Glutamatergic neuron (in vitro differentiated cells): ENCODE measurements at places on chromosomes 6 and 20.

DNA sequence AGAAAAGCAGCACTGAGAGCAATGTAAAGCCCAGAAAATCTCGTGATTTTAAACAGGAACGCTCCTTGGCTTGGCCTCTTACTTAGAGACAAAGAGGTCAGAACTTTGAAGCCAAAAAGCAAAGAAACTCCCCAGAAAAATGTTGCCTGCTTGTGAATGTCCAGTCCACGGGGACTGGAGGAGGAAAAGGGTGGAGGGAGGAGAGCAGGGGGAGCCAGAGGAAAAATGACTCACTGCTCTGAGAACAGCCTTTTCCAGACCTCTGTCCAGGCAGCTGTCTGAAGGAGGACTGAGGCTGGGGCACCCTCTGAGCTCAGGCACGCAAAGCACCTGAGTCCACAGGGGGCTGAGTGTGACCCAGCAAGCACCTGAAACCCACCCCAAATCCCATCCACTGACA is 64.7 kb downstream of the TRAM2 start:
- no peak for DNase-seq

GRCh38 chr20:33419140-33419974 is 18.0 kb upstream of the CDK5RAP1 start:
- DNase-seq = peak; percentile 31

DNA sequence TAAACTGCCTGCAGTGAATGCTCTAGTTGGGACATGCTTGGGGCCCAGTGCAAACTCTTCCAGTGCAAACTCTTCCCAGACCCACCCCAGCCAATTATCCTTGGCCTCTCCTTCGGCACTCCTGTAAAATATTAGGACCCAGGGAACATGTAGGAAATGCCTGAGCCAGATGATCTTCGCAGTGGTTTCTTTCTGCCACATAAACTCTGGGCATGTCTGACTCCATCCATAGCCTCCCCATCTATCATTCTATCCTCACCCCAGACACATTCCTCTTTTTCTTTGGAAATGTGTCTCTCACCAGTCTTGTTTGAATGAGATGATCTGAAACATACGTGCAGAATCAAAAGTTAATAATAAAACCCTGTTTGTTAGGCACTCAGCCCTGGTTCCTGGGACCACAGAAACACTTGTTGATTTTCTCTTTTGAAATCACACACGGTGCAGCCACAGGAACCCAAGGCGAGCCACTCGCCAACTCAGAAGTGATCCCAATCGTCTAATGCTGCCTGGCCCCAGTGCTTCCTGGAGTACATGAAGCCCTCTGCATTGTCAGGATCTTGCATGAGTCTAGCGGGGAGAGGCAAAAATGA is 108.9 kb upstream of the CST7 start:
- no peak for DNase-seq

GRCh38 chr6:6586671-6587526 is 1.6 kb upstream of the LY86 start:
- no peak for DNase-seq

DNA sequence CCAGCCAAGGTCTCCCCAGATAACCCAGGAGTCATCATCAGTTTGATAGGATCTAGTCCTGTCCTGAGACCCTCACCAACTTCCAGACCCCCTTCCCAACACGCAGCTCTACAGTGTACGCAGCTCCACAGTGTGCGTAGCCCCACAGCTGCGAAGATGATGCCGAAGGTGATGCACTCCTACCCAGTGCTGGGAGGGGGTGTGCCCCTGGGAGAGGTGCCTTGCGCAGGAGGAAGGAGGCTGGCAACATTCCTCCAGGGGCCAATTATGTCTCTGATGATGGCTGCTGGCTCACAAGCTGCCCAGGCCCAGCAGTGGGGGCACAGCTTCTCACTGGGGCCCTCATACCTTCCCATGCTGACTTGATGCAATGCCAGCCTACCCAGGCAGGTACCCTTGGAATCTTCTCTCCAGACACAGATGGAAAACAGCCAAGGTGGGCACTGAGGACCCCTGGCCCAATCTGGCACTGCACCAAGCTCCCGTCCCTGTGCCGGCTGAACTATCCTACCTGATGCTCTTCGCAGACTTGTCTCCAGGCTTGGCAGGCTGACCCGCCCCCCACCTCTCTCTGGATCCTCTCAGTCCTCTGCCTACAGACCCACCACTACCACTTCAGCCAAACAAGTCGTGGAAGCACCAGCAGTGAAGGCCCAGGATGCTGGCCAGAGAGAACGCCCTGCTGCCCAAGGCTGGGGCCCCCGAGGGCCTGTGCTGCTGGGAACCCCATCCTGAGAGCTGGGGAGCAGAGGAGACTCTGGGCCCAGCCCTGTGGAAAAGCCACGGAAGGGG is 1.4 kb downstream of the ZNF512B start:
- DNase-seq = peak; percentile 10

DNA sequence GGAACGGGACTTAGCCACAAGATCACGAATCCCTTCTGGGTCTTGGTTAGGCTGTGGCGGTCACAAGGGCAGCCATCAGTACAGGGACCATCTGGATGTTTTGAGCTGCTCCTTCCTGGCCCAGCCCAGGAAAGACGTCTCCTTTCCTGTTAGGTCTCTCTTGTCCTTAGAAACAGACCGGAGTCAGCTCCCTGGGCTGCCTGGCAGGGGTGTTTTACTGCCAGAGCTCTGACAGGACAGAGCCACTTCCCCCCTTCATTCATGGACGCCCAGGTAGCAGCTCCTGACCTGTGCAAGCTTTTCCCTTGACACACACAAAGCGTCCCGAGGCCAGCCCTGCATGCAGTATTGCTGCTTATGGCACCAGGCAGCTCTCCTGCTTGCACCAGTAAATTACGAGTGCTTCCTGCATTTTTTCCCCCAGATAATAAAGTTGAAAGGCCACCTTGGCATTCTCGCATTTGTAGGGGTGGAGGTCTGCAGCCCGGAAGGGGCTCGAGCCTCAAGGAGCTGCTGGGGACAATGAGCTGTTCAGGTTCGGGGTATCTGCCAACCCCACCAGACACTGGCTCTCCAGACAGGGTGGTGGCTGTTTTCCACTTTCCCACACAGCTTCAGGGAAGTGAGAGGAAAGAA is 87.4 kb downstream of the NOL4L start:
- DNase-seq = peak; percentile 43

GRCh38 chr20:58179083-58179431 is 49.4 kb downstream of the ANKRD60 start:
- DNase-seq = no peak

- DNase-seq = no peak
Measured at GRCh38 chr6:37092923-37093727, 76.8 kb upstream of the PIM1 start.

- no peak for DNase-seq
Measured at GRCh38 chr6:134245706-134246105, 72.2 kb downstream of the SGK1 start.

DNA sequence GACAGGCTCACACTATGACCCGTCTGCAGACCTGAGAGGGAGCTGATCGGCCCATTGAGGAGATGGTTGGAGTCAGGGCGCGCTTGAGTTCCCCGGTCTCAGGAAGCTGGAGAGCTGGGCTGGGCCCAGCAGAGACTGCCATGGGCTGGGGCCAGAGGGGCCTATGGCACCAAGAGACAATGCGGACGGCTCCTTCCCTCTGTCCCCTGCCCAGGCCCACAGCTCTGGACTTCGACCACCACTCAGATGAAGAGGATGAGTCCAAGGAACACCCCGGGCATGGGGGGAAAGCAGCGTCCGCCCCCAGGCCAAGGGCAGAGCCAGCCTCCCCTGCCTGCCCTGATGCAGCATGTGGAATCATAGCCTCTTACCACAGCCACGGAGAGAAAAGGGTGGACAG is 40.2 kb upstream of the PHACTR3 start:
- peak; percentile 19 for DNase-seq

DNA sequence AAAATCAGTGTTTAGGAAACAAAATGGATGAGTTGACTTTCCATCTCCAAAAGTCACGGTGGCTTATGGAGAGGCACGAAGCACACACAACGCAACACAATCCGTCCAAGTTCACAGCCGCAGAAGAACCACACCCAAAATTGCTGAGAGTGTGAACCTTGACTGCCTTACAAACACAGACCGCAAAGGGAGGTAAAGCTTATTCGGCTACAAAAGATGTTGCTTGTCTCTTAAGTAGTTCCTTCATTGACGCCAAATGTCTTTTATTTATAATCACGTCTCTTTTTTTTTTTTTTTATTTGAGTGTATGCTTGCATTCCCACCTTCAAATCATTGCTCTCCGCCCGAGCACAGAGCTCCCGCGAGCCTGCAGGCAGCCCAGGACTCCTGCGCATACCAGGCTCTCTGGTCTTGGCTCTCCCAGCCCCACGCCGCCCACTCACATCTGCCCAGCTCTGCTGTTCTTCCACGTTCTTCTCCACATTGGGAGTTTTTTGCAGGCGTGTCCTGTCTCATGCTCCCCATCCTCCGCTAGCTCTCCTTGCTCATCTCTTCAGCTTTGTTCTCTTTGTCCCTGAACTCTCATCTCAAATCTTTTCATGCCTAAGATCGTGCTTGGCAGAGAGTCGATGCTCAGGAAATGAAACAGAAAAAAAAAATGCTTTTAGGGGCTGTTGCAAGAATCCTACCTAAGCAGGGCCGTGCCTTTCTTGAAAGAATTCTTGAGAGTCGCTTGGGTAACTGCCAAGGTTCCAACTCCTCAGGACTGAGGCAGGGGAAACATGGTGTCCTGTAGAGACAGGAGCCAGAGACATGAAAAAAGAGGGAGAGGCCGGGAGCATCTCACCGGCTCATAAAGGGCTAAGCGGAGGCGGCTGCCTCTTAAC is 25.8 kb downstream of the LY86 start:
- no peak for DNase-seq

GRCh38 chr6:35786810-35787209 is 6.0 kb downstream of the CLPSL1 start:
- no peak for DNase-seq

DNA sequence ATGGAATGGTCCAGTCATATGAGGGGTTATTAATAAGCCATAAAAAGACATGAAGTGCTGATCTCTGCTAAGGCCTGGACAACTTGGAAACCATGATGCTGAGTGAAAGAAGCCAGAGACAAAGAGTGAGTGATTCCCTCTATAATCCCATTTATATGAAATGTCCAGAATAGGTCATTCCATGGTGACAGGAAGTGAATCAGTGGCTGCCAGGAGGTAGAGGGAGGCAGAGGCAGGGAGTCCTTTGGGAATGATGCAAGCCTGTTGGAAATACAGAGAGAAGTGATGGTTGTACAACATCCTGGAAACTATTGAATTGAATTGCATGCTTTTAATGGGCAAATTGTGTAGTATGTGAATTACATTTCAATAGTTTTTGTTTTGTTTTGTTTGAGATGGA is 26.4 kb downstream of the ANKRD60 start:
- no peak for DNase-seq

GRCh38 chr6:163466839-163467390 is 52.4 kb downstream of the QKI start:
- DNase-seq = no peak

- no peak for DNase-seq
Measured at GRCh38 chr6:149974825-149975224, 11.1 kb downstream of the ULBP1 start.

GRCh38 chr6:102907181-102907580 is 1513.7 kb downstream of the GRIK2 start:
- DNase-seq = no peak

DNA sequence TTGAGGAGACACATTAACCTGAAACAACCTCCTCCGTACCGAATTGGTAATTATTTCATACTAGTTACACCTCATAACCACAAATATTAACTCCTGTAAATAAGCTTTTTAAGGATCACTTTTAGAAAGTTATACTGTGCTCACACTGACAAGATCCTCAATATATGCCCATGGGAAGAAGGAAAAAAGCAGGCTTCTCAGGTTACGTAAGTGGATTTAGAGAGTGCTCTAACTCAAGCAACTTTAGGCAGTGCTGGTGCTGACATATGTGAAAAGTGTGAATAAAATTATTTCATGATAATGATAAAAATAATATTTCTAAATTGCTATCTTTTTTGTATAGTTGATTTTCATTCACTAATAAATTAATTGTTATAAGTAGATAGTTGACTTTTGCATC is 76.1 kb downstream of the PRKN start:
- DNase-seq = no peak

GRCh38 chr6:146433881-146434731 is 109.5 kb upstream of the RAB32 start:
- DNase-seq = peak; percentile 40

- no peak for DNase-seq
Measured at GRCh38 chr6:10184371-10185227, 230.3 kb downstream of the TFAP2A start.

GRCh38 chr6:115891750-115892149 is 168.9 kb downstream of the FRK start:
- no peak for DNase-seq

- no peak for DNase-seq
Measured at GRCh38 chr6:140500849-140501248, 1126.4 kb upstream of the CITED2 start.

- DNase-seq = no peak
Measured at GRCh38 chr20:17786221-17786718, 86.5 kb downstream of the BANF2 start.

- no peak for DNase-seq
Measured at GRCh38 chr6:170584954-170585498, 589 bp upstream of the PDCD2 start.

GRCh38 chr20:9374072-9374471 is 140.3 kb upstream of the LAMP5 start:
- no peak for DNase-seq

- DNase-seq = no peak
Measured at GRCh38 chr6:5657684-5658430, 348.9 kb downstream of the NRN1 start.

DNA sequence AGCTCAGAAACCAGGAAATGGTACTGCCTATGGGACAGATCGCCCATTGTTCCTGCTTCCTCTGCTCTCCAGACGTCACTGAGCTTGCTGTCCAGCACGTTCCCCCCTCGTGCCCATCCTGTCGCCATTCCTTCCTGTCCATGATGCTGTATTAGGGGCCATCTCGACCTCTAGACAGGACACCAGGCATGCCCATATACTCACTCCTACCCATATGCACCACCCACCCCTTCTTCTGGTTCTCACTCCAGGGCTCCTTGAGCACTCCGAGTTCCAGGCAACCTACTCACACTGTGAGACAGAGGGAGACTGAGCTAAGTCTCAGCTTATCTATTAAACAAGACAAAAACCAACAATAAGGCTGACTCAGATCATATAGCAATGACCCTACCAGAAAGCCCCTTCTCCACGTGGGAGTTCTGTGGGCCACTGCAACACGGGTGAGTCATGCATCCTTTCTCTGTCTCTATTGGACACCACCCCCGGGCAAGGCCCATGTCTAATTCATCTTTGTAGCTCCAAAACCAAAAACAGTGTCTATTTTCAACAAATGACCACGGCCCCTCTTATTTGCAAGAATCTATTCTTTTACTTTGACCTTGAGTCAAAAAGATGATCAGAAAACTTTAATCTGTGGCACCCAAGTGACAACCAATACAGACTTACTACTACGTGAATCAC is 65.7 kb downstream of the PSMG4 start:
- no peak for DNase-seq

GRCh38 chr6:4159491-4159890 is 24.1 kb upstream of the ECI2 start:
- DNase-seq = no peak

- DNase-seq = no peak
Measured at GRCh38 chr6:54856129-54856528, 9.6 kb downstream of the FAM83B start.
